Psoas muscle (tissue), 8 donors: ENCODE measurements at places on chromosomes 6 and 20. TPM values are rescaled to one million over a fixed set of nuclear protein-coding genes. Genes with fewer than 3 reads are reported as not detected.

FOXS1 gene
- polyA plus RNA-seq: 1.3 TPM

- no peaks in the 10 kb centered on the region for H3K27me3 ChIP-seq
- peaks cover 34% of the 10 kb centered on the region for H3K4me1 ChIP-seq
These were observed 529 bp upstream of the ENPP4 start for GRCh38 chr6:46129291-46129628.

CALHM4 gene
- polyA plus RNA-seq: not detected

DNA sequence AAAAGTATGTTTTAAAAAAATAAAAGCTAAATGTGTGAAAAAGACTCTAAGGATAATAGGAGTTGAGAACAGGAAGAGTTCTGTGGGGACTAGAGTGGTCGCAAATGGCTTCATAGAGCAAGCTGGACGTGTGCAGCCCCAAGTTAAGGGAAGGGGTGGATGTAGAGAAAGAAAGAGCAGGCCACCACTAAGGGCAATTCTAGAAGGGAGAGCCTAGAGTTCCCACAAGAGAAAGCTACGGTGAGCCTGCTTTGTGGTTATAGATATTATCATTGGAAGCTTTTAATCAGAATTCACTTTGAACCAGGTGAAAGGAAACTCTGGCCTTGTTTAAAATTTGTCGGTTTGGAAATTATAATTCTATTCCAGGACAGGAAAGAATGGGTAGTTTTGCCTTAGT, 101.6 kb downstream of the HIVEP2 start:
- no peaks in the 10 kb centered on the region for H3K36me3 ChIP-seq
- peak overlapping the region; percentile 89 for H3K27ac ChIP-seq
- DNase-seq: no peak
- no peaks in the 10 kb centered on the region for H3K27me3 ChIP-seq

DNA sequence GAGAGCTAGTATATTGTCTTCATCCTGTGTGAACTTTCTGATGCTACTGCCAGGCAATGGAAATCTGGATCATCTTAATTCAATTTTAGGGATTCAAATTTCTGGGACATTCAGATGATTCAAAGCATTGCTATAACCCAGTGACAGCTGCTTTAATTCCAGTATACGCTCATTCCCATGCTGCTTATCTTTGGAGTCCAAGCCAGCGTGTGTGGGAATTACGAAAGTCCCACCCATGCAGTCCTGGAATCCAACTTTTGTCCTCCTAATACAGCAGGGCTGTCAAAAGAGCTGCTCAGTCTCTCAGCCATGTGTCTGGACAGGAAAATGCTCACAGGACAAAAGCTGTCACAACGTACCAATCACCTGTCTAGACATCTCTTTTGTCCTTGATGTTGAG, 219.8 kb downstream of the LAMA2 start:
- H3K27ac ChIP-seq: no peak overlapping the region
- H3K4me1 ChIP-seq: no peaks in the 10 kb centered on the region
- no peaks in the 10 kb centered on the region for H3K27me3 ChIP-seq
- no peaks in the 10 kb centered on the region for H3K36me3 ChIP-seq

DNA sequence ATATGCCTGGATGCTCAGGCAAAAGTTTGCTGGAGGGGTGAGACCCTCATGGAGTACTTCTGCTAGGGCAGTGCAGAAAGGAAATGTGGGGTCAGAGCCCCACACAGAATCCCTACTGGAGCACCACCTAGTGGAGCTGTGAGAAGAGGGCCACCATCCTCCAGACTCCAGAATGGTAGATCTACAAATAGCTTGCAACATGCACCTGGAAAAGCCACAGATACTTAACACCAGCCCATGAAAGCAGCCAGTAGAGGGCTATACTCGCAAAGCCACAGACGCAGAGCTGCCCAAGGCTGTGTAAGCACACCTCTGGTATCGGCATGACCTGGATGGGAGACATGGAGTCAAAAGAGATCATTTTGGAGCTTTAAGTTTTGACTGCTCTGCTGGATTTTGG, 60.7 kb upstream of the GJE1 start:
- H3K4me1 ChIP-seq: no peaks in the 10 kb centered on the region
- no peak overlapping the region for H3K27ac ChIP-seq
- H3K36me3 ChIP-seq: no peaks in the 10 kb centered on the region
- no peak overlapping the region for H3K4me3 ChIP-seq

DNA sequence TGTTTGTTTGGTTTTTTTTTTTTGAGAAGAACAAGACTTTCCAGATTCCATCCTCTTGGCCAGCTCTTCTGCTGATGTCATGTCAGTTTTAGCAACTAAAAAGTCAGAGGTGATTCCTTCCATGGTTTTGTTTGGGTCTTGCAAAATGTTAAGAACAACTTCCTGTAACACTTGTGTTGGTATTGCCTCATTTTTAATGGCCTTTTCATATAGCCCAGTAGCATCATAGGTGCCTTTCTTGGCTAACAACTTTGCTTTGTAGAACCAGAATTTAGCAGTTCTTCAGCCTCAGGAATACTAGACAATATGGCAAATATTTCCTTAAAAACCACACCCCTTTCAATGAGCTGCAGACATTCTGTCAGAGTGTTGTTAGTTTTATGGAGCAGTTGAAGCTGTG, 99.5 kb upstream of the SIRPG start:
- no peak for DNase-seq
- no peak overlapping the region for H3K27ac ChIP-seq
- H3K36me3 ChIP-seq: no peaks in the 10 kb centered on the region
- H3K27me3 ChIP-seq: no peaks in the 10 kb centered on the region
- no peaks in the 10 kb centered on the region for H3K4me1 ChIP-seq
- no peak overlapping the region for H3K4me3 ChIP-seq

- H3K4me3 ChIP-seq: no peak overlapping the region
- H3K27ac ChIP-seq: no peak overlapping the region
- H3K36me3 ChIP-seq: no peaks in the 10 kb centered on the region
- no peaks in the 10 kb centered on the region for H3K27me3 ChIP-seq
These were observed 104.6 kb upstream of the TNFAIP3 start for GRCh38 chr6:137762168-137763090.

AGER gene
- 1.7 TPM for polyA plus RNA-seq

DNA sequence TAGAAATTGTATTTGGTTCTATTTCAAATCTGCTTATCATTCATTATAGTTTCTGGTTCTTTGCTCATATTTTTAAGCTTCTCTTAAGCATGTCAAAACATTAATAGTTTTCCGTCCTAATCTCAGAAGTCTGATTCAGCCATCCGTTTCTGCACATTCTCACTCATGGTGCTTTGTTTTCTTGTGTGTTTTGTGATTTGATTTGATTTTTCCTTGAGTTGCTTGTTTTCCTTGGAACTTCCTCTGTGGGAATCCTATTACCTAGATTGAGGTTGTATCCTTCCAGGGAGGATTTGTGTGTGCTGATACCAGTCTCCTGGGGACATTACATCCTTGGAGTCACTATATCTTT, 7.9 kb downstream of the SNX9 start:
- no peak for DNase-seq
- H3K4me3 ChIP-seq: no peak overlapping the region
- H3K27me3 ChIP-seq: no peaks in the 10 kb centered on the region
- peaks cover 45% of the 10 kb centered on the region for H3K4me1 ChIP-seq
- no peak overlapping the region for H3K27ac ChIP-seq

DNA sequence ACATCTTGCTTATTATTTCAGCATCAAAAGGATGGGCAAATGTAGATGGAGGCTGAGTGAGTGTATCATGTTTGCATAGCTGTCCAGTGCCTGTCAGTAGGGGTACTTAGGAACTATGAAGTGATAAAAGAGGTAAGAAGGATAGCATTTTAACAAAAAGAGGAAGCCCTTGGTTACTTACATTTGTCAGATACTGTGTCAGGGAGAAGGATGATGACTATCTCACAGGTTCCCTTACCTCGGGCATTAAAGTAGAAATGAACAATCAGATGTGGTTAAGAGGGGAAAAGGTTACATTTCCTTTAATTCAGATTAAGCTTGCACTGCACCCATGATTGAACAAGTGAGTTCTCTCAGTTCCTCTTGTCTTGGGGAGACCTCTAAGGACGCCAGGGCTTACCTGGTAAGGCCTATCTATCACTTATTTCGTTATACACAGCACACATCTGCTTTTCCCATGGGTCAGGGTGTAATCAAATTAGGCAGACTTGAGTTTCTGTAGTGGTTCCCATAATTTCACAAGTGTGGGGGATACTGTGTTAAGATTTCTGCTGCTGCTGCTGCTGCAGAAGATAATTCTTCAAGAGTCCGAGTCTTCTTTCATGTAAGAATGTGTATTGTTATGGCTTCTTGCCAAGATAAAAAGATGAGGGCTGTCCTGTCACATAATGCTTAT, 4.5 kb downstream of the FOXO3 start:
- H3K27ac ChIP-seq: peak overlapping the region; percentile 95
- H3K4me3 ChIP-seq: peak overlapping the region; percentile 76
- DNase-seq: no peak
- peaks cover 10% of the 10 kb centered on the region for H3K36me3 ChIP-seq
- H3K4me1 ChIP-seq: peaks cover 59% of the 10 kb centered on the region

DNA sequence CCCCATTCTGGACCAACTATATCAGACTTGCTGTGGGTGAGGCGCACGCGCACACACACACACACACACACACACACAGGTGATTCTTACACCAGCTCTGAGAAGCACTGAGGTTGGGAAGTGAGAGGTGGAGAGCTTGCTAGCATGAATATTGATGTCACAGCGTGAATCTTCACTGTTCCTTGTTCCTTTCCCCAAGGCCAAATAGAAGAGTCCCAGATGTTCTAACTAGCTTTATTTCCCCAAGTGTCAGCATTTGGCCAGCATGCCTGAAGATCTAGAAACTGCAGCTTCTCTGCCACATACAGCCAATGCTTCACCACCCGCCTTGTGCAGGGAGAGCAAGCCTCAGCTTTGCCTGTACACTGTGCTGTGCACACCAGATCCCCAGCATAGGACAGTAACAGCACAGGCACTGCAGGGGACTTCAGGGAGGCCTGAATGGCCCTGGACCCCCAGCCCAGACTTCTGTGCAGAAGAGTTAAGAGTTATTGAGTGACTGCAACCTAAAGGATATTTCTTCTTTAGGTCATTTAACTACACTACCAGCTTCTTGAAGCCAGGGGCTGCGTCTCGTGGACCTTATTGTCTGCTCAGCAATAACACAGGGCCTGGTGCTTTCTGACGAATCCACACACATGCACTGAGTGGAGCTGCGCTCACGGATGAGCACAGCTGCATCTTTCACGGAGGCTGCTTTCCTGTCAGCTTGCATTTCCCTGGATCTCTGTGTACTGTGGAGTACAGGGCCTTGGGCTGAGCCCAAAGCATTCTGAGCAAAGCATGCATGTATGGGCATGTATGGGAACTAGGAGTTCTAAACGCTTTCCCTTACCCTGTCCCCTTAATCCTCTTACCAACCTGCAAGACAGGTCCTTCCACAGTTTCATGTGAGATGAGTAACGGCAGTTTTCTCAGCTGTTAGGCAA, 13.9 kb upstream of the CD93 start:
- H3K27ac ChIP-seq: no peak overlapping the region
- no peaks in the 10 kb centered on the region for H3K27me3 ChIP-seq
- no peaks in the 10 kb centered on the region for H3K36me3 ChIP-seq
- DNase-seq: no peak
- no peak overlapping the region for H3K4me3 ChIP-seq

DNA sequence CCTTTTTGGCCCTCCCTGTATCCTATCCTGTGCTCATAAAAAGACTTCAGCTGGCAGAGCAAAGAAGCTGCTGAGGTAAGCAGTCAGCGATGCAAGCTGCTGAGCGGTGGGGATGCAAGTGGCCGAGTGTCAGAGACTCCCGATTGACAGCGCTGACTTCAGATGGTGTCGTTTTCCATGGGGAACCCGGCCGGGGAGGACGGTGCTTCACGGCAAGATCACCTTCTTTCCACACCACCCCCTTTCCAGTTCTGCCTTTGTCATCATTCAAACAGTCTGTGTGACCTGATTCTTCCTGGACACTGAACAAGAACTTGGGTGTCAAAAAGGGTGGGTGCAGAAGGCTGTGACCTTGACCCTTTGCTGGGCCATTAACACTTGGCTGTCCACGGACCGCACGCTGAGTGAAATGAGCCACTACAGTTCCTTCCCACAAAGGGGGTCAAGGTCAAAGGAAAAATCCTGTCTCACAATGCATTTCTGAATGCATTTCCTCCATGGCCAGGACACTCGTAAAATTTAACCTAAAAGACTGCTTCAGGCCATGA, 52.9 kb upstream of the UNC93A start:
- H3K4me3 ChIP-seq: no peak overlapping the region
- H3K4me1 ChIP-seq: no peaks in the 10 kb centered on the region
- no peaks in the 10 kb centered on the region for H3K27me3 ChIP-seq
- no peak for DNase-seq

PPP2R5D gene
- polyA plus RNA-seq: 25.6 TPM

GRCh38 chr6:13767121-13767808, 47.1 kb downstream of the MCUR1 start:
- H3K4me3 ChIP-seq: peak overlapping the region; percentile 60
- no peaks in the 10 kb centered on the region for H3K36me3 ChIP-seq
- no peaks in the 10 kb centered on the region for H3K27me3 ChIP-seq
- H3K27ac ChIP-seq: peak overlapping the region; percentile 62

SNRPB2 gene
- polyA plus RNA-seq: 89.6 TPM

LHFPL5 gene
- not detected for polyA plus RNA-seq

- no peak for DNase-seq
- H3K4me1 ChIP-seq: peaks cover 63% of the 10 kb centered on the region
- H3K4me3 ChIP-seq: no peak overlapping the region
- H3K36me3 ChIP-seq: no peaks in the 10 kb centered on the region
These were observed 4.3 kb downstream of the REV3L start for GRCh38 chr6:111478749-111479148.

- peak overlapping the region; percentile 77 for H3K27ac ChIP-seq
- peak; percentile 52 for DNase-seq
- H3K36me3 ChIP-seq: no peaks in the 10 kb centered on the region
- peaks cover 30% of the 10 kb centered on the region for H3K4me1 ChIP-seq
- peak overlapping the region; percentile 19 for H3K4me3 ChIP-seq
These were observed 684.3 kb downstream of the QKI start for GRCh38 chr6:164098857-164099267.

DNA sequence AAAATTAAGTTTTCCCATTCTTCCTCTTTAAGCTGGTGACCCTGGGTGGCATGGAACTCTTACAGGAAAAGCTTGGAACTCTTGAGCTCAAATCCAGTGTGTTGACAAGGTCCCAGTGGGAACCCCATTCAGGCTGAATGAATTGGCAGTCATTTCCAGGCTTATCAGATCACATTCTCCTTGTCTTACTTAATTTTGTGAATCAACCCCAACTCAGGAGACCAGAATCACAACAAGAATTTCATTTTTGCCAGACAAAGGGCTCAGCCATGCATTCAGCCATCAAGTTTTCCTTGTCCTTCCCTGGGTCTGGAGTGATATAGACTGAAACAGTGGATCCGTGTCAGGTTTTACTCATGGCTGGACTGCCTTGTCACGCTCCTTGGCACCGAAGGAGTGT, 92.1 kb upstream of the EEF1E1 start:
- no peaks in the 10 kb centered on the region for H3K36me3 ChIP-seq
- no peaks in the 10 kb centered on the region for H3K27me3 ChIP-seq
- H3K4me3 ChIP-seq: no peak overlapping the region
- DNase-seq: no peak
- no peak overlapping the region for H3K27ac ChIP-seq
- no peaks in the 10 kb centered on the region for H3K4me1 ChIP-seq

PI16 gene
- 1.2 TPM for polyA plus RNA-seq

UST gene
- polyA plus RNA-seq: 0.79 TPM

GRCh38 chr20:25065625-25066338, 7.8 kb upstream of the ACSS1 start:
- no peaks in the 10 kb centered on the region for H3K4me1 ChIP-seq
- H3K36me3 ChIP-seq: no peaks in the 10 kb centered on the region
- no peak overlapping the region for H3K4me3 ChIP-seq
- peak; percentile 69 for DNase-seq
- H3K27me3 ChIP-seq: no peaks in the 10 kb centered on the region
- no peak overlapping the region for H3K27ac ChIP-seq

- no peak overlapping the region for H3K4me3 ChIP-seq
- DNase-seq: no peak
- no peaks in the 10 kb centered on the region for H3K36me3 ChIP-seq
- H3K27me3 ChIP-seq: no peaks in the 10 kb centered on the region
- no peak overlapping the region for H3K27ac ChIP-seq
These were observed 365.3 kb downstream of the SAMD5 start for GRCh38 chr6:147873816-147874215.
